ENCODE measurements at places on chromosomes 12 and 14.

DNA sequence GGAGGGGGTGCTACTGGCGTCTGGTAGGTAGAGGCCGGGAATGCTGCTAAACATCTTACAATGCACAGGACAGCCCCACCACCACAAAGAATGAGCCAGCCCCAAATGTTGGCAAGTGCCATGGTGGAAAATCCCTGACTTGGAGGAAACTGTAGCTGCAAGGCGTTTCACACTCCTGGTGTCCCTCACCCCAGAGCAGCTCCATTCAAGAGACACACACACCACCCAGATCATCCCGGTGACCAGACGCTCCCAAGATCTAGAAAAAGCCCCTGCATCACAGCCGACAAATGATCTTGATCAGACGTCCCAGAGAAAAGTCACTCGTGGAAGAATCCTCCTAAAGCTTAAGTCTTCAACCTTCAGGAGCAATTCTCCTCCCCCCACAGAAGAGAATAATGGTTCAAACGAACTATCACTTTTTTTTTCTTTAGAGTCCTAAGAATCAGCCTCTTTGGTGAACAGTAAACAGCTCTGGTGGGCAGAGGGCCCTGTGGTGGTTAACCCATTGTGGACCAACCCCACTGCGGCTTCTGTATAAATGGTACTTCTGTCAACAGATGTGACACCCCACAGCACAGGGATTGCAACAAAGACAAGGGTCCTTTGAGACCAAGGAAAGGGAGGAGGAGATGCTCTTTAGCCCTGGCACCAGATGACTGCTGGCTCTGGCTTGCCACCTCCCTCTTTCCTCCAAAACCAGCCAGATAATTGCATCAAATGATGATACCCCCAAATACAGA is 2.7 kb downstream of the GLTP start:
- DNase-seq, result no peak

DNA sequence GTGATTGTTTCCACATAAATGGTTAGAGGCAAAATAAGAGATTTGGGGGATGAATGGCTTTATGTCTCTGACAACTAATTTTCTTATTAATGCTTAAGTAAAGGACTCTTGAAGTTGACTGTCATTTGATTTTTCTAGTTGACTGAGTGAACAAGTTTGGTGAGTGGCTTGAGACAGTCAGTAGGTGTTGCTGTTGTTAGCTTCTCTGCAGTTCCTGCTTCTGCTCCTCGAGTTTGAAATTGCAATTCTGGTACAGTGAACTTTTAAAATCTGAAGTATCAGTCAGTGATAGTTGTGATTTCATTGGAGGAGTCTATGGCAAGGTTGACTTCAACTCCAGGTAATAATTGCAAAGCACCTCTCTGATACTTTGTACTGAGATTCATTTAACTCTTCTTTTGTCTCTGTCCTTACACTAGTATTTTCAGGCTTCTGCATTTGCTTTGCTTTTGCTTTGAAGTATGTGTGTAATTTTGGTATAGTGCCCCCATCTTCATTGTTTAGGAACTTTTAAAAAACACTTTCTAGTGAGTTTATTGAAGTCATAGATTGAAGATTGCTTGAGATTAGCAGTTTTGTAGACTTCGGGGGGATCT is 415.5 kb downstream of the PCNX1 start:
- DNase-seq, result peak; percentile 58

GRCh38 chr12:26226629-26227360 is 31.4 kb downstream of the SSPN start:
- no peak for DNase-seq

DNA sequence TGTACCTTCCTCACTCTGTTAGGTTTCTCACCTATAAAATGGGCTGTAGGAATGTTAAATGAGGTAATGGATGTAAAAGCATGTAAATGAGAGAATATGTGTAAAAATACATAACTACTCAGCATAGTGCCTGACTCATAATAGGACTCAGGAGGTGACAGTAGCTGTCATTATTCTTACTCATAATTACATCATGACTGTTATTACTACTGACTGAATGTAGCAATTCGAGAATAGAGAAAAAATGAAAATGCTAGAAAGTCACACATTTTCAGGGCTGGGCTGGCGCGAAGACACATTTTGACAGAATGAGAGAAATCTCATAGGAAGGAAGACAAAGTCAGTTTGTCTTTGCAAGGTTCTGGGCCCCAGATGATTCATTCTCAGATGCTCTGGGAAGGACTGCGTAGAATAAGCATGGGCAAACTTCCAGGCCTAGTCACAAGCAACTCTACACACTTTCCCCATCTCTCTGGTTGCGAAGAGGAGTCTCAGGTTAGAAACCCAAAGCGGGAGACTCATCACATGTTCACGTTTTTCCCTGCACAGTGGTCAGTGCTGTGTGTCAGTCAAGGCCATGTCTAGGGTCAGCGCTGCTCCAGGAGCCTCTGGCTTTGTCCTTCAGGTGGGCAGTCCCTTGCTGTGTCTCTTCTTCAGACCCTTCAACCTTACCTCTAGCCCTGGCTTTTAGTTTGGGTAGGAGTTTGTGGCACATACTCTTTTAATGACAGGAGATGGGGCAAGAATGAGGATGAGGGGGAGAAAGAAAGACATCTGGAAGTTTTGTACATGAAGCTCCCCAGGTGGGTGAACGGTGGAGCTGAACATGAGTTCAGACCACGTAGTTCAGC is 8.4 kb downstream of the GPRC5A start:
- DNase-seq, result no peak

- peak; percentile 86 for DNase-seq
Observed at GRCh38 chr12:7638760-7639555, 26.8 kb downstream of the APOBEC1 start.

DNA sequence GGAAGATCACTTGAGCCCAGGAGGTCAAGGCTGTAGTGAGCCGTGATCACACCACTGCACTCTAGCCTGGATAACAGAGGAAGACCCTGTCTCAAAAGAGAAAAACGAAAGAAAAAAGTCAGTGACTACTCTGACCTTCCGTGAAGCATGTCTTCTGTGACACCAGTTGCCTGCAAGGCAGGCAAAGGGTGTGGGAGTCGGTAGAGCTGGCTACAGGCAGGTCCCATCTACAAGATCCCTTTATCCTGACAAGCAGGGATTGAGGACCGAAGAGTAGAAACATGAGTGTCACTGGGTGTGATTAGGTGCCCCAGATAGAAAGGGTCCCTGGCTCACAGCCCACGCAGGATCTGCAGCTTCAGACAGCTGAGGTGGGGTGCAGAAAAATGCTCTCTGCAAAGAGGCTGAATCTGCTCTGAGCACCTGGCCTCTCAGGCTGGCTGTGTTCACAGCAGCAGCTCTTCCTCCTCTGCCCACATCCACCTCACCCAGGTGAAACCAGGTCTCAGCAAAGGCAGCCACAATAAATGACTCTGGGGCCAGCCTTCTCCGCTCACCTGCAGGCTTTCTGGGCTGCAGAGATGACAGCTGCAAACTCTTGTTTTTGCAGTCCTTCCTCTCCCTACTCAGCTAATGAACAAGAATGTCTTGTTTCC is 28.6 kb upstream of the HSP90B1 start:
- peak; percentile 62 for DNase-seq

DNA sequence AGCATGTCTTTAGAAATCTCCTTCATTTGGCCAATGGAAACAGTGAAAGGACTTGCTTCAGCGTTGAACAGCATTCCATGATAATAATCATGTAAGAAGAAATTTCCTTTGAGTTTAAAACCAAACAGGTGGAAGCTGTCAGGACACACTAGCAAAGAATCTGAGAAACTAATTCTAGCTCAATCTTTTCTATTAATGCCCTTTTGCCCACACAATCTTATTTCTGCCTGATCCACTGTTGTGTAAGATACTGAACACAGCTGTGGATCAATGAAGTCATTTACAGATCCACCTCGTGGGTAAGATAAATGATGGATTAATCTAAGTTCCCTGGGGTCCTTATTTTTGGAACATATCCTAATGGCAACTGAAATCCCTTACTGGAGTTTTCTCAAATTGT is 536.9 kb upstream of the LMO3 start:
- no peak for DNase-seq

DNA sequence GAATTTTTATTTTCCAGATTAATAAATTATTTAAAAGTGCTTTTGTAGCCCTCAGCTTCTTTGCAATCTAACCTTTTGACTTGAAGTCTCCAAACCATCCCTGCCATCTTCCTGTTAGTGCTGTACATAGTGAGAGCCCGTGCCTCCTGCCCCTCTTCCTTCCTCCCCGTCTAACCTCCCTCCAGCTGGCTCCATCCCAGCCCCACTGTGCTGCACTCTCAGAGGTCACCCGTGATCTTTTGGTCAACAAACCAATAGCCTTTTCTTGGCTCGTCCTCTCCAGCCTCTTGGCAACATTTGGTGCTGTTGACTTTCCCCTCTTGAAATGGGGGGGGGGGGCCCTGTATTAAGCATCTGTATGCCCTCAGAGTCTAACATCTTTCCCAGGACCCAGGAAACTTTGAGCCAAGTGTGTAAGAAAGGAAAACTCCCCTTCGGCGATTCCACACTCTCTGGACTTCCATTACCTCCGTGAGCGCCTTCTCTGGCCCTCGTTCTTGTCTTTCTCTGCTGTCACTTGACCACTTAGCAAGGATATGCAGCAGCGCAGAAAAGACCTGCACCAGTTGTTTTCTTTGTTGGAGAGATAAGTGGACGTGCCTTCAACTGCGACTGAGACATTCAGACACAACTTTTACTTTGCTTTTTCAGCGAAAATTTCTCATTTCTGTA is 44.1 kb downstream of the FBXW8 start:
- DNase-seq, result no peak

- no peak for DNase-seq
Observed at GRCh38 chr14:98169170-98169587, 1102.8 kb downstream of the BCL11B start.

GRCh38 chr14:72610096-72610830 is 283.6 kb downstream of the DPF3 start:
- DNase-seq, result no peak

DNA sequence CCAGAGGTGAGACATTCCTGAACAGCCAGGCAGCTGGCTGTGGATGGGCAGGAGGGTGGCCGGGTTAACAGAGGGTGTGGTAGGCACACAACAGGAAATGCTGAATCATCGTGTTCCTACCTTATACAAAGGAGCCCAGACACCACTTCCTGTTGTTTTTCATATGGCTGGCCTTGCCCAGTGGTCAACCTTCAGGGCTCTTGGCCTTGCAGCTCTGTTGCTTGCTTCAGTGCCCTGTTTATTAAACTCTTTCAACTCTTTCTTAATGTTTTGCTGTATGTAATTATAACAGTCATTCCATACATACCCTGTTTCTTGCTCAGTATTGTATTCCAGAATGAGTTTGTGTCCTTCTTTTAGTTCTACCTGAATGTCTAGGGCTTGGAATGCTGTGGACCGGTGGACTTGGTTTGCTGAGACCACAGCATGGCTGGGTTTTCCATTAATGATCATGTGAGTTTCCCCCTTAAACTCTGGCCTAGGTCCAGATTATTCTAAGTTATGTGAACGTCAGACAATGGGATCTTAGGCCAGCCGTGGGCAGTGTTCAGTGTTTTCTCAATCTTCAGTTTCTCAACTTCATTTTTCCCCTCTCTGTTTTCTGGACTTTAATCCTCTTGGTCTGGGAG is 11.9 kb downstream of the CFAP54 start:
- DNase-seq, result peak; percentile 75

DNA sequence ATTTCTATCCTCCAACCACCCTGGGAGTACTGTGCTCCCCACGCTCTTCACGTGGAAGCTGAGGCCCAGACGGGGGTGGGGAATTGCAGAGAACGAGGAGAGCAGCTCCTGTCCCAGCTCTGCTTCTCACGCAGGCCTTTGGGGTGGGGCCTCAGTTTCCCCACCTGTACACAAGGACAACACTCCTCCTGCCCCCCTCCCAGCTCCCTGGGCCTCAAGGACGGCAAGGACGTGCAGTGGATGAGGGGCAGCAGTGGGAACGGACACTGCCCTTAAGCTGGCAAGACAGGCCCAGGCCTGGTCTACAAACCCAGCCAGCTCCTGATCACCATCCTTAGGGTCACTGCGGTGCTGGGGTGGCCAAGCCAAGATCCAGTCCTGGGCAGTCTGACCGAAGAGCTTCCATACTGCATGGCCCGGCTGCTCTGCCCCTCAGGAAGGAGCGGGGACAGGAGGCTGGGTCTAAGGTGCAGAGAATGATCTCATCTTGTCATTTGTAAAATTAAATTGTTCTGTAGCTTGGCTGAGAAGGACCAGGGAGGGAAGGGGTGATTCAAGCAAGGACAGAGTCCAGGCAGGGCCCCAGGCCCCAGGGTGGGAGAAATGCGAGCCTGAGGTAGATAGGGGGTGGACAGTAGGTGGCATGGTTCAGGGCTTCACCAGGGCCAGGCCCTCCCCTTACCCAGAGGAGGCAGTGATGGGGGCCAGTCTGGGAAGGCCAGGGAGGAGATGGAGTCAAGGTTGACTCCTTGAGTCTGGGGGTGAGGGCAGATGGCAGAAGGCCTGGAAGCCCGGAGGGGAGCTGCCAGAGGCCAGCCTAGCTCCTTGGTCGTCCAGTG is 1.3 kb upstream of the CLBA1 start:
- DNase-seq, result no peak

DNA sequence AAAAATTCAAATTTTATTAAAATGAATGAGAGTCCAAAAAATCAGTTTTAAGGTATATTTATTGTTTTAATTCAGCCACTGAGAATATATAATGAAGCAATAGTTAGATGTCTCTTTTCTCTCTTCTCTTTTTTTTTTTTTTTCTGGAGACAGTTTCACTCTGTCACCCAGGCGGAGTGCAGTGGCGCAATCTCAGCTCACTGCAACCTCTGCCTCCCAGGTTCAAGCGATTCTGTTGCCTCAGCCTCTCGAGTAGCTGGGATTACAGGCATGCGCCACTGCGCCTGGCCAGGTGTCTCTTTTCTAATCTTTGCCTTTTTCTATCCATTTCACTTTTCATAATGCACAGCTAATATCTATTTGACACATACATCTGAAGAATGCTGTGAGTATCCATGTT is 307.1 kb upstream of the RGS6 start:
- no peak for DNase-seq

DNA sequence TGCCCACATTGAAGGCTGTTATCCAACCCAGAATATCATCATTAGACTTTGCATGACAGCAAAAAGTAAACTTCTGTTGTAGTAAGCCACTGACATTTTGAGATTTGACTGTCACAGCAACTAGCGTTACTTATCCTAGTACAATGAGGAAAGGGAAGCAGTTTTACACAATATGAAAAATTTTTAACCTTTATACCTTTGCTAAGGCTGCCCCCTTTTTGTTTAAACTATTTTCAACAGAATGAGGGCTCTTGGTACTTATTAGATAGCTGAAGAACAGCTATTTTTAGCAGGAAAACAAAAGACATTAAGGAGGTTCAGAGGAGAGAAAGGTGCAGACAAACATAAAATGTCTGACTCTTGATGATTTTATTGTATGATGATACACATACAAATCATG is 23.4 kb upstream of the TMX1 start:
- no peak for DNase-seq

- no peak for DNase-seq
Observed at GRCh38 chr14:102293781-102294180, 11.2 kb downstream of the MOK start.

Data from CD4-positive, alpha-beta T cell treated with Interleukin-12 subunit alpha and Interleukin-12 subunit beta, for 1 hour (primary cell).